ENCODE measurements at places on chromosomes 16 and 17.

- no peak for DNase-seq
Measured at GRCh38 chr16:58267524-58268243, 27.1 kb downstream of the PRSS54 start.

- no peak for DNase-seq
Measured at GRCh38 chr17:79832218-79833109, 6.8 kb downstream of the CBX4 start.

GRCh38 chr16:30768583-30769181 is 6.6 kb downstream of the RNF40 start:
- no peak for DNase-seq

- peak; percentile 73 for DNase-seq
Measured at GRCh38 chr17:41689497-41690299, 1.0 kb downstream of the EIF1 start.

- DNase-seq, result no peak
Measured at GRCh38 chr17:73603971-73604370, 40.3 kb downstream of the SDK2 start.

DNA sequence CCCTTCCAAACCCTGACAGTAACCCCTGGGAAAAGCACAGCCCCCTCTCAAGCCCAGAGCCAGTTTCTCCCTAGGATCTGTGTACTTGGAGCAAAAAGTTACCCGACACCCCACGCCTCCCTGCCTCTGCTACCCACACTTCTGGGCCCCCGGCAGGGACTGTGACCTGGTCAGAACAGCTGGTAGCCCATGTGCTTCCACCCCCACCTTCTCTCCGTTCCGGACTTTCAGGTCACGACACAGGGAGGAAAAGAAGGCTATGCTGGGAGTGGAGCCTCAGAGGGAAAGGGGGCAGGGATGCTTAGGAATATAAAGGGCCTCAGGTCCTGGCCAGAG is 6.4 kb downstream of the PPY start:
- DNase-seq, result no peak

- DNase-seq, result peak; percentile 30
Measured at GRCh38 chr17:79478051-79478461, 132.8 kb downstream of the RBFOX3 start.

- no peak for DNase-seq
Measured at GRCh38 chr17:48993951-48994350, 3.2 kb upstream of the IGF2BP1 start.

- no peak for DNase-seq
Measured at GRCh38 chr17:17934806-17935205, 37.4 kb downstream of the TOM1L2 start.

- DNase-seq, result peak; percentile 72
Measured at GRCh38 chr17:69501591-69502468, 87.3 kb downstream of the MAP2K6 start.

DNA sequence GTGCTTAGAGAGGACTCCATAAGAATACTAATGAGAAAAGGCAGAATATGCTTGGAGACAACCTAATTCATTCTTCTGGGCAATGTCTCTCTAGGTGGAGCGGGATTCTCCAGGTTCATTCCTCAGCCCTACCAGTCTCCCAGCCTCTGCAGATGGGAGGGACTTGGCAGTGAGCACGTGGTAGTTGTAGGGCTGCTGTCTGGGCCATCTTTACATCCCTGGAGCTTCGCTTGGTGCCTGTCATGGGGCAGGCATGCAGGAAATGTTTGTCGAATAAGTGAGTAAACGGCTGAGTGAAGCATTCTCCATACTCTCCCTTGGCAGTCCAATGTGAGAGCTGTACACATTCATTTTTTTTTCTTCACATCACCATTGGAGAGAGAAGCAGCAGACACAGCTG is 387.5 kb downstream of the UTP18 start:
- DNase-seq, result peak; percentile 10

GRCh38 chr16:86585821-86586611 is 7.7 kb downstream of the FOXL1 start:
- peak; percentile 89 for DNase-seq

- DNase-seq, result no peak
Measured at GRCh38 chr17:74713171-74713755, 540 bp upstream of the CD300LF start.

- DNase-seq, result peak; percentile 76
Measured at GRCh38 chr17:38871247-38872015, 1.6 kb downstream of the LASP1 start.

GRCh38 chr17:50122945-50123344 is 7.0 kb downstream of the SAMD14 start:
- no peak for DNase-seq

DNA sequence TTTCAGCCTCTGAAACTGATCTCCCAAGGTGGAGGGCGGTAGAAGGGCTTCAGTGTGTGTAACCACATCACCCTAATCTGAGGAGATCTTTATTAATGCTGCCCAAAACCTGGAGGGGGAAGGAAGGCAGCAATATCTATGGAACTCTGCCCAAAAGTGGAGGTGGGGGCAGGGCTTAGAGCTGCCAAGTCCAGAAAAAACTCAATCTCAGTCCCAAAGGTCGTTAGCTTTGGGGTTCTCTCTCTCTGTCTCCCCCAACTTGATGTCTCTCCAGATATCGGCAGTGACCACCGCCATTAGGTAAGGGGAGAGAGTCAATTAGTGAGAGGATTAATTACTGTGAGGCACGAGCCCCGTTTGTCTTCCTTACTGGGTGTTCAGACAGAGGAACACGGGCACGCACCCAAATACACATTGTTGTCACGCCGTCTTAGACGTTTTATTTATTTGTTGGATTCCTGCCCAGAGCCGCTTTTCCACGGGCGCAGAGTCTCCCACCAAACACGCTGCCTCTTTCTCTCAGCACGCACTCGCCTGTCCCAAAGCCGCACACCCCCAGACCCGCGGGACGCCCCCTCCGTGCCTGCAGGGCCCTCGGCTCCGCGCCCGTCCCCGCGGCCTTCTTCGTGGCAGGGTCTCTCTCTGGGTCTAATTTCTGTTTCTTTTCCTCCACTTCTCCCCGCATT is 5.4 kb upstream of the LHX1 start:
- DNase-seq, result no peak

DNA sequence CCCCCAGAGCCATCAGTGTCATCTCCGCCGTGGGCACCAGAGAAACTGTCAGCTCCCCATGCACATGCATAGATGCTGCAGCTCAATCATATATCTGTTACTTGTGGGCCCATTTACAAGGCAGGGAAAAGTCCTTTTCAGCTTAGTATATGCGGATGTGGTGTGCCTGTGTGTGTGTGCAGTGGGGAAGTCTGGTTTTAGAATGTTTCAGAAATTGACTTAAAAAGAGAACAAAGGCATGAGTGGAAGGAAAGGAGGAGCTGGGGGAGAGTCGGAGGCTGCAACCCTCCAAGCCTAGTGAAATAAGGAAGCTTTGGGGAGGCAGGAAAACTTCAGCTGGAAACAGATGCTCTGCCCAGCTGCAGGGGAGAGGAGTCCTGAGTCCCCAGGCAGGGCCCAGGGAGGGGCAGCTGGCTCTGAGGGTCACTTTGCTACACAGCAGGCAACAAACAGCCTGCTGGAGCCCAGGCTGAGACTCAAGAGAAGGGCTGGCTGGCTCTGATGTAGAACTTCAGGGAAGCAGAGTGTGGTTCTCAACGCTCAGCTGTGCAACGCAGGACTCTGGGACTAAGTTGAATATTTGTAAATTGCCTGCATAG is 11.1 kb upstream of the CD300LD start:
- no peak for DNase-seq

DNA sequence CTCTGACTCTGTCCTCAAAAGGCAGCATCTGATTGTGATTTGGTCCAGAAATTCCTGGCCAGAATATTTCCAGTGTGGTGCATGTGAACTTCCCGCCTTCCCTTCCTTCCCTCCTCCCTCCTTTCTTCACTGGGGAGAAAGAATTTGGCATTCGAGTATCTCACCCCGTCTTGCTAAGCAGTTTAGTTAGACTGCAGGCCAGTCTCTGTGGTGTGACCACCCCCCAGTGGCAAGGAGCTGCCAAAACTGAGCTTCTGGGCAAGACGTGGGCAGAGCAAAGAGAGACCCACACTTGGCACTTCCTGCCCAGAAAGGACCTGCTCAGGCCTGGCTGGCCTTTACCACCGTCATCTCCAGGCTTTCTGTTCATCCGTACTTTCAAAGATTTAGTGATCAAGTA is 36.4 kb downstream of the SNX20 start:
- peak; percentile 37 for DNase-seq

GRCh38 chr17:44578947-44579346 is 21.7 kb downstream of the FZD2 start:
- no peak for DNase-seq

DNA sequence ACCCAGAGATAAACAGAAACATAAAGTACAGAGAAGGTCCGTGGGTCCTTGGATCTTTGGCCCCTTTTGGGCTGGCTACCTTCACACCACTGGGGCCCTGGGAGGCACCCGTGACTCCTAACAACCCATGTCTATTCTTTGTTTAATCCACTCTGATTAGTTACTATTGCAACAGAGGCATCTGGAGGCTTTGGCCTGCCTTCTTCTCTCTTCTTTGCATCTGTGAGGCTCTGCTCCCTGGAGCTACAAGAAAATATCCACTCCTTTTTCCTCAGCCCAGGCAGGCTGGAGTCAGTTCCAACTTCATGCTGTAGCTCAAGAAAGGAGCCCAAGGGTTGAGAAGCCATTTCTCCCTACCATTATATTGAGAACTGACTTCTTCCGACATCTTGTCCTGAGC is 9.5 kb upstream of the CMIP start:
- DNase-seq, result no peak

GRCh38 chr17:60524463-60525327 is 1.3 kb downstream of the APPBP2 start:
- peak; percentile 15 for DNase-seq

DNA sequence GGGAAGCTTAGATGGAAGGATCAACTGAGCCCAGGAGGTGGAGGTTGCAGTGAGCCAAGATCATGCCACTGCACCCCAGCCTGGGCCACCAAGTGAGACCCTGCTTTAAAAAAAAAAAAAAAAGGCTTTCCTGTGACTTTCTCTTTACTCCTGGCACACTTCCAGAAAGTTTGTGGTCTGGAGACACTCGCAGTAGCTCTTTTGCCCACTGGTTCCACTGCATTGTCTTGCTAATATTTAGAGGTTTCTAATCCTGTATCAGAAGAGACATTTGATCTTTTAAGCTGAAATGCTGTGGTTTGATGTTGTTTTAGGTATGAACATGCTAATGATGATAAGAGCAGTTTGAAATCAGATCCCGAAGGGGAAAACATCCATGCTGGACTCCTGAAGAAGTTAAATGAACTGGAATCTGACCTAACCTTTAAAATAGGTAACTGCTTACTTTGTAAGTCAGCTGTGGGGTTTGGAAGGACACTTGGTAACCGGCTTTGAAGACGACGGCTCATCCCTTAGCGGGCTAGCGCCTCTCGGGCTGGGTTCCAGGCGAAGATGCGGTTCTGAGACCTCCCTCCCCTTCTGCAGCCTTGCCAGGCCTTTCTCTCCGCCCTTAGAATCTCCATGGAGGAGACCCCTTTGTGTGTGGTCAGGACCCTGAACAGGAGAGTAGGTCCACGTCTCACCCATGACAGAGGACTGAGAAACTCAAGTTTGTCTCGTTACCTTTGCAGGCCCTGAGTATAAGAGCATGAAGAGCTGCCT is 23.1 kb downstream of the NTAN1 start:
- DNase-seq, result peak; percentile 31

GRCh38 chr17:77417575-77417974 is 276.8 kb downstream of the SEC14L1 start:
- no peak for DNase-seq

DNA sequence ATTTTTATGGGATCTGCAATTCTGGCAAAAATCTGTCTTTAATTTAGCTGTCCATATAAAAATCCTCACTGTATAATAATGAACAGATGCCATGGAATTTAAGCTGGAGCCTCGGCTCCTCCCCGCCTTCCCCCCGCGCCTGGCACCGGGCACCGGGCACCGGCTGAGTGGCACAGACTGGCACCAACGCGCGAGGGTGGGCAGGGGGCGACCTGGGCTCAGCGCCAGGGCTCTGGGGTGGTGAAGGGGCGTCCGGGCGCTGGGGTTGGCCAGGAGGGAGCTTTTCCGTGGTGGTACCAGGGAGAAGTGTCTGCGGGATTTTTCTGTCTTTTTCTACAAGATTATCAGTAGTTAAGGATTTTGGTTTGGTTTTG is 9.1 kb downstream of the NEUROD2 start:
- DNase-seq, result no peak

DNA sequence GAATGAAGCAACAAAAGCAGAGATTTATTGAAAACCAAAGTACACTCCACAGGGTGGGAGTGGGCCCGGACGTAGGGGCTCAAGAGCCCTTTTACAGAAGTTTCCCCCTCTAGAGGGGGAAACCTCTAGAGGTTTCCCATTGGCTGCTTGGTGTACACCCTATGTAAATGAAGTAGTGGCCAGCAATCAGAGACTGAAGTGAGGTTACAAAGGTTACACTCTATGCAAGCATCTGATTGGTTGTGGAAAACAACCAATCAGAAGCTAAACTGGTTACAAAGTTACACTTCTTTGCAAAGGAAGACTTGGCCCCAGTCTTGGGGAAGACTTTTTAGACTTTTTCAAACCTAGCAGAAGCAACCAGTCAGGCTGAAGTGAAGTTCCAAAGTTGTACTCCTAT is 27.1 kb downstream of the CRAMP1 start:
- DNase-seq, result no peak

- DNase-seq, result no peak
Measured at GRCh38 chr17:31472137-31472536, 80.7 kb downstream of the RAB11FIP4 start.

- DNase-seq, result no peak
Measured at GRCh38 chr16:9225527-9226316, 134.3 kb downstream of the HAPSTR1 start.

DNA sequence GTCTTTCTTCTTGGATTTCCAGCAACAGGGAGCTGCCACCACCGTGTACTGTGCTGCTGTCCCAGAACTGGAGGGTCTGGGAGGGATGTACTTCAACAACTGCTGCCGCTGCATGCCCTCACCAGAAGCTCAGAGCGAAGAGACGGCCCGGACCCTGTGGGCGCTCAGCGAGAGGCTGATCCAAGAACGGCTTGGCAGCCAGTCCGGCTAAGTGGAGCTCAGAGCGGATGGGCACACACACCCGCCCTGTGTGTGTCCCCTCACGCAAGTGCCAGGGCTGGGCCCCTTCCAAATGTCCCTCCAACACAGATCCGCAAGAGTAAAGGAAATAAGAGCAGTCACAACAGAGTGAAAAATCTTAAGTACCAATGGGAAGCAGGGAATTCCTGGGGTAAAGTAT is 389.0 kb downstream of the MAF start:
- DNase-seq, result no peak

- no peak for DNase-seq
Measured at GRCh38 chr17:4032738-4033137, 68.5 kb upstream of the ATP2A3 start.

GRCh38 chr17:80931421-80932265 is 60.0 kb upstream of the CHMP6 start:
- peak; percentile 89 for DNase-seq

- DNase-seq, result no peak
Measured at GRCh38 chr16:19344224-19344801, 58.8 kb downstream of the CLEC19A start.
